ENCODE measurements at places on chromosomes 12 and 14. TPM values are rescaled to one million over a fixed set of nuclear protein-coding genes. Genes with fewer than 3 reads are reported as not detected.

The FOXG1 gene
- not detected for total RNA-seq

The SALL2 gene
- total RNA-seq = 0.24 TPM

The KLHL33 gene
- total RNA-seq = 0.42 TPM

The PRKAB1 gene
- total RNA-seq = 43.9 TPM

The TAS2R8 gene
- total RNA-seq = not detected

The PLEKHG7 gene
- 3.4 TPM for total RNA-seq

The EPYC gene
- not detected for total RNA-seq

The HSPB8 gene
- not detected for total RNA-seq

The BCL2L14 gene
- not detected for total RNA-seq

The C12orf54 gene
- total RNA-seq = not detected

The RNASE2 gene
- total RNA-seq = not detected

The PLEKHG3 gene
- 0.07 TPM for total RNA-seq

The CCT2 gene
- total RNA-seq = 211 TPM

The KRT77 gene
- total RNA-seq = not detected

The TRIM9 gene
- total RNA-seq = 0.24 TPM

The LBHD2 gene
- total RNA-seq = not detected

The ZNF891 gene
- 4.0 TPM for total RNA-seq

The CD27 gene
- total RNA-seq = 43.8 TPM

The SRRM4 gene
- total RNA-seq = not detected

The ATL1 gene
- 1.4 TPM for total RNA-seq

The FAR2 gene
- not detected for total RNA-seq

The ANKRD33 gene
- total RNA-seq = not detected

The SYNE2 gene
- 35.0 TPM for total RNA-seq

The LEMD3 gene
- total RNA-seq = 45.5 TPM

The BHLHE41 gene
- total RNA-seq = 34.5 TPM

The SCNN1A gene
- total RNA-seq = not detected

The KCNC2 gene
- total RNA-seq = not detected

The TAS2R43 gene
- 1.7 TPM for total RNA-seq

The PPP1R1A gene
- total RNA-seq = not detected

The TMCC3 gene
- 28.0 TPM for total RNA-seq

The KRT74 gene
- total RNA-seq = not detected

The TMEM63C gene
- total RNA-seq = 0.15 TPM

The KRT3 gene
- not detected for total RNA-seq

The TOMM20L gene
- total RNA-seq = not detected

The ANKS1B gene
- not detected for total RNA-seq

The THTPA gene
- total RNA-seq = 18.6 TPM

The CCDC177 gene
- not detected for total RNA-seq

The ZNF839 gene
- total RNA-seq = 17.1 TPM
